ENCODE measurements at places on chromosomes 12 and 14.

GRCh38 chr14:62697461-62697860, 347.8 kb downstream of the KCNH5 start:
- DNase-seq = no peak

DNA sequence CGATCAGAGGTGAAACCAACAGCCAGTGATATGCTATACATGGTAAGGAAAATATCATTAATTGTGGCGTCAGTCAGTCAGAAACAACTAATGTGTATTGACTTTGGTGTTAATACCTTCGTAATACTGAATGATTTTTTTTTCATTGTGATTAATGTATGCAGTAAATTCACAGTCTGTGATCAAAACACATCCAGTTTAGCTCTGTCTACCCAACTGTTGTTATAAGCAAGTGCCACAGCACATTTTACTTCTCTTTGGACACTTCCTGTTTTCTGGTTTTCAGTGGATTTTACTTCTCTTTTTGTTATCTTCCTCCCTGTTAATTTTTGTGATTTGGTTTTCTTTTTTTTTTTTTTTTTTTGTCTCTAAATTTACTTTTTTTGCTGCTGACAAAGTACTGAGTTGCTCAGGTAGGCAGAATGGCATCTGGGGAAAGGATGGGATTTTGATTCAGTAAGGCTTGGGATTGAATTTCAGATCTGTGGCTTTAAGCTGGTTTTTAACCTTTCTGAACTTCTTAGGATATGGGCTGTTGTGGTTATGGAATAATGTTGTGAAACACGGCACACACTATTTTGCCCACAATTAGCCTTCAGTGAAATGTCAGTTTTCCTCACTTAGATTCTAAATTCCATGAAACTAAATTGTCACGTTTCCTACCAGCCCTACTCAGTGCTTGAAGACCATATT, 604 bp downstream of the GLIPR1 start:
- peak; percentile 48 for DNase-seq

DNA sequence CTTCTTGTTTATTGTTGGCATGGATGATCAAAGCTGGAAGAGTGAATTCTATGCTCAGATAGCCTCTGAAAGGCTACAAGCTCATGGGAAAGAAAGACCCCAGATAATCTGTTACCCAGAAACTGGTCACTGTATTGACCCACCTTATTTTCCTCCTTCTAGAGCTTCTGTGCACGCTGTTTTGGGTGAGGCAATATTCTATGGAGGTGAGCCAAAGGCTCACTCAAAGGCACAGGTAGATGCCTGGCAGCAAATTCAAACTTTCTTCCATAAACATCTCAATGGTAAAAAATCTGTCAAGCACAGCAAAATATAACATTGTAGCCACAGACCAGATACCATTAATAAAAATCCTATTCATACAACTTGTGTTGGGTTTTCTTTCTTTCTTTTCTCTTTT, 7.2 kb downstream of the ACOT6 start:
- DNase-seq = no peak

GRCh38 chr12:57232156-57232756, 2.7 kb downstream of the SHMT2 start:
- DNase-seq = no peak

GRCh38 chr14:32211068-32211404, 8.0 kb upstream of the RNU6-8 start:
- DNase-seq = no peak

GRCh38 chr14:85182282-85182681, 347.7 kb upstream of the FLRT2 start:
- DNase-seq = no peak

- DNase-seq = peak; percentile 67
These were observed 65.3 kb downstream of the IFT43 start for GRCh38 chr14:76050797-76051392.

GRCh38 chr14:53999061-53999488, 42.5 kb upstream of the BMP4 start:
- DNase-seq = peak; percentile 88

DNA sequence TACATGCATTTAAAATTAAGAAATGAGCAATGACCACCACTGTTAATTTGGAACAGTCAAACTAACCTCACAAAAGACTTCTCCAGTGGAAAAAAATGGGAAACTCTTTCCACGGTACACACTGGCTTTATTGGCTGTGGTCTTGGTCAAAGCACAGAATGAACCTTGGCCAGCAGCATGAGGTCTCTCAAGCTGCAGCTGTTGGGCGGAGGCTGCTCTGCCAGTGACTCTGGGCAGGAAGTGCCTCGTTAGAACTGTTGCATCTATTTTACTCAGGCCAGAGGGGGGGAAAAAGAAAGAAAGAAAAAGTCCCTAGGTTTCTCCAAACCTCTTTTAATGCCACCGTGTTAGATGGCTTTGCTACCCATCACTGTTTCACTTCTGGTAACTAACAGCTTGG, 279.8 kb upstream of the DIO2 start:
- peak; percentile 83 for DNase-seq

- peak; percentile 27 for DNase-seq
These were observed 392.9 kb downstream of the NOVA1 start for GRCh38 chr14:26204728-26205479.

- no peak for DNase-seq
These were observed 394.9 kb downstream of the CCDC91 start for GRCh38 chr12:28585146-28585545.

- peak; percentile 73 for DNase-seq
These were observed 141.0 kb downstream of the SLC16A7 start for GRCh38 chr12:59736786-59737185.

GRCh38 chr14:74974364-74975058, 19.1 kb upstream of the PGF start:
- no peak for DNase-seq

DNA sequence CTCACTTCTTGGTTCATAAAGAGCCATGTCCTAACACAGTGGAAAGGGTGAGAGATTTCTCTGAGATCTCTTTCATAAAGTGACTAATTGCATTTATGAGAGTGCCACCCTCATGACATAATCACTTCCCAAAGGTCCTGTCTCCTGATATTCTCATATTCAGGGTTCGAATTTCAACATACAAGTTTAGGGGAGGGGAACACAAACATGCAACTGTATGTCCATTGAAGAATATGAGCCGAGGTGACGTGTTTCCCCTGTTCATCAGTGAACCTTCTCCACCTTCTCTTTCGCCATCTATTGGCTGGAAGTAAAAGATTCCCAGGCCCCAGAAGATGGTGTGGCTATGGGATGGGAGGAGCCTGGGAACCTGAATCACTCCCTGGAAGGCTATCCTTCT, 354.2 kb upstream of the ATP2B1 start:
- no peak for DNase-seq

- DNase-seq = no peak
These were observed 6.0 kb upstream of the CEBPE start for GRCh38 chr14:23125011-23125410.

DNA sequence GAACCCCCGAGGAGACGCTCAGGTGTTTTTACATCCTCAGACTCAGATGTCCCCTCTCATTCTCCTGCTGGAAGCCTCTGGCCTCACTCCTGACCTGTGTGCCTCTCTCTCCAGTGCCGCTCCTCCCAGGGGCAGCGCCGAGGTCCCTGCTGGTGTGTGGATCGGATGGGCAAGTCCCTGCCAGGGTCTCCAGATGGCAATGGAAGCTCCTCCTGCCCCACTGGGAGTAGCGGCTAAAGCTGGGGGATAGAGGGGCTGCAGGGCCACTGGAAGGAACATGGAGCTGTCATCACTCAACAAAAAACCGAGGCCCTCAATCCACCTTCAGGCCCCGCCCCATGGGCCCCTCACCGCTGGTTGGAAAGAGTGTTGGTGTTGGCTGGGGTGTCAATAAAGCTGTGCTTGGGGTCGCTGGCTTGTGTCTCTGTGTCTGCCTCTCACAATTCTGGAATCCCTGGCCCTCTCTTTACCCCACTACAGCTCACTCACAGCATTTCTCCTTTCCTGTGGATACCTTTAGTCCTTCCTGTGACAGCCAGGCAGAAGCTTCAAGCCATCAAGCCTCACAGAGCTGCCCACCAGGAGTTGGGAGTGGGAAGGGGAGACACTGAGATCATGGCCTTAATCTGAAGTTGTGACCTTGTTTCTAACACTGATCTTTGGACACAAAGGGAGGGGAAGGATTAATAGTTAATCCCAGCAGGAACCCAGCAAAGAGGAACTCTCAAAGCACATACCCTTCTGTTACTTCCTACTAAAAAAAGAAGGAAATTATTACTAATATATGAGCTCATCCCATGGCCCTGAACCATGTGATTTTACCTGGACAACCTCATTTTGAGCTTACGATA, 1.1 kb upstream of the SOAT2 start:
- DNase-seq = no peak

GRCh38 chr14:57512220-57512619, 18.6 kb upstream of the CCDC198 start:
- no peak for DNase-seq

- no peak for DNase-seq
These were observed 3.7 kb downstream of the RNASE9 start for GRCh38 chr14:20557212-20557542.

DNA sequence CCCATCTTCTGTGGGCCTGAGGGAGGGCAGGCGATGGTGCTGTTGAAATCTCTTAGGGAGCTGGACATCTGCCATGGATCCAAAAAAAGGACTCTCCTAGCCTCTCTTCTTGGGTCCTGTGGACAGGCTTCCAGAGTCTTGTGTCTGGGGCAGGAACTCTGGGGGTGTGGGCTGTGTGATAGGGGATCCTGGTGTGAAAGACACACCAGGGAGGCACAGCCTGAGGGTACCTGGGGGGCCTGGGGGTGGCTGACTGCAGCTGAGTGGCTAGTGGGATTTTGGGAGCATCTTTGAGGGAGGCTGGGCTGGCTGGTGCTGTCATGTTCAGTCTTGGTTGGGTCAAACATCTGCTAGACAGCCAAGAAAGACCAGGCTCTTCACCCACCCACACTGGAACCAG, 1.8 kb upstream of the KRT83 start:
- DNase-seq = no peak

GRCh38 chr12:118398940-118399339, 22.6 kb downstream of the SUDS3 start:
- DNase-seq = no peak

DNA sequence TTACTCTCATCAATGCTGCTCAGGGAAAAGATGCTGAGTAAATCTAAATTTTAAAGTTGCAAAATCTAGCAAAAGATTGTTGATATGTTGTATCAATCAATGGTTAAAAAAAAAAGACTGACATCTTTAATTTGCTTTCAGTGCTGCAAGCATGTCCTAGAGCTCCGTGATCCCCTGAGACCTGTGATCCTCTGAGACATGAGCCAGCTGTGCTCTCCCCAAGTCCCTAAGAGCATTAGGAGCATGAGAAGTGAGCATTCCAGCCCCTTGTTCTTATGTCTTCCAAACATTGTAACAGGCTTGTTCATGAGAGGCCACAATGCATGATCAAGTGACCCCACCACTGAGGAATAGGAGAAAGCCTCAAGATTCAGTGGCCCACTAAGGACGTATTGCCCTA, 116.6 kb downstream of the DAD1 start:
- no peak for DNase-seq

DNA sequence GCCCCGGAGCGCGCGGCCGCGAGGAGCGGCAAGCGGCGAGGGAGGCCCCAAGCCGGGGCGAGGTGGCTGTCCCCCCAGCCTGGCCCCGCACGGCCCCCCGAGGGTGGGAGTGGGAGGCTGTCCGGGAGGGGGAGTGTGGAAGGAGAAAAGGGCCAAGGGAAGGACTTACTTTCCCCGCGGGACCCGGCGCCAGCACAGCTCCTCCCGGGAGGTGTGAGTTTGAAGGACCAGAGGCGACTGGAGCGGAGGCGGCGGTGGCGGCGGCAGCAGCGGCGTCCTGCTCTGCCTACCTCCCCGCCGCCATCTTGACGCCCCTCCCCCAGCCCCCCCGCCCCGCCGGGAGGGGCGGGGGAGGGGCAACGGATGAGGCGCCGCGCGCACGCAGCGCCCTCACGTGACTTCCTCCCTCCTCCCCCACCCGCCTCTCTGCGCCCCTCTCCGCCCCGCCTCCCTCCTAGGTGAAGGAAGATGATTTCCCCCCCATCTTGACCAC, at the start of gene SBNO1:
Gene SBNO1 (minus strand): TSS at position 316 of the 493 bp plus-strand sequence. CDS start 14,406 bp downstream, outside the sequence.
- DNase-seq = peak; percentile 93

DNA sequence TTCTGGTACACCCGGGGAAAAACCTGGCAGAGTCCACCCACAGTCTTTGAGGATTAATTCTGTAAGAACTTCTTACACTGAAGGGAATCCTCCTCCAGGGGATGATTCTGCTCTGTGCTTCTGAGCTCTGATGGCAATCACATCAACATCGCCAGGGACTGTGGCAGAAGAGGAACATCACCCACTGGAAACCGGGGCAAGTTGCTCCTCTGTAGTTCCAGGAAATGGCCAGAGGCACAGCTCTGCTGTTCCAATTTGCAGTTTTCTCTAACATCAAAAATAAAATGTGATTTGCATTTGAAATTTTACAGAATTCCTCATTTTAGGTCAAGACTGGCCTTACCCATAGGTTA, 207.6 kb downstream of the DAD1 start:
- no peak for DNase-seq

GRCh38 chr12:117119592-117120198, 20.5 kb upstream of the TESC start:
- DNase-seq = no peak

DNA sequence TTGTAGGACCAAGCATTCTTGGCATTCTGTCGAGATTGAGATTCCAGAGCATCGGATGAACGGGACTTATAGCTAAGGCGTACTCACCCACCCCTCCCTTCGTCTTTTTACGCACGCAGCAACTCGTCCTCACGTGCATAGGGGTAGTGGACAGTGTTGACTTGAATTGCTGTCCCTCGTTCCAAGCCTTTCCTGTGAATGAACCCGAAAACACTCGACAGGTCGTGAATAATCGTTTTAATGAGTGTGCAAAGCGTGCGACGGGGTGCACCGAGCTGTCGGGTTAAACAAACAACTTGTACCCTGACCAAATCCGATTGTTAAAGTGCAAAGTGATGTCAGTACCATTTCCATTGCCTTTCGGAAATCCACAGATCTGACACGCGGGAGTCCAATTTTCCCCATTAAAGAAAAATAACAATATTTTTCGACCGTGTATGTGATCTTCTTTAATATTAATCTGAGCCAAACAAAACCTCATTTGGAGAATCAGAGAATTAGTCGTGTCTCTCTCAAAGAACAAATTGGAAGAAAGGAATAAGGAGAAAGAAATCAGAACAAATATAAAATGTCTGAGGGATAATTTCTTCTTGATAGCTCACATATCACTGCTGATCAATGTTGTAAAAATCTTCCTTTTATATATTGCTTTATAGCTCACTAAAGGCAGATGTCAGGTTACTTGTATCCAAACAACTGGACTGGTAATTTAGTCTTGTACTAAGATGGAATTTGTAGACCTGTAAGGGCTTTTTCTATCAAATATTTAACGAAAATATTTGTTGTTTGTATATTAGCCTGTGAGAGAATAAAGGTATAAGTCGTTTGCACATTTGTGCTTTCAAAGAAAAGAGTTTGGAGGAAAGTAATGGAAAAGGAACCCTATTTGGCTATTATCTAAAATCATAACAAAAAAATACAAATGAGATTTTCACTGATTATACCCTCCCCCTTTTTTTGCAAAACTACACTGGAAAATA, 11.8 kb downstream of the FOXG1 start:
- DNase-seq = no peak

DNA sequence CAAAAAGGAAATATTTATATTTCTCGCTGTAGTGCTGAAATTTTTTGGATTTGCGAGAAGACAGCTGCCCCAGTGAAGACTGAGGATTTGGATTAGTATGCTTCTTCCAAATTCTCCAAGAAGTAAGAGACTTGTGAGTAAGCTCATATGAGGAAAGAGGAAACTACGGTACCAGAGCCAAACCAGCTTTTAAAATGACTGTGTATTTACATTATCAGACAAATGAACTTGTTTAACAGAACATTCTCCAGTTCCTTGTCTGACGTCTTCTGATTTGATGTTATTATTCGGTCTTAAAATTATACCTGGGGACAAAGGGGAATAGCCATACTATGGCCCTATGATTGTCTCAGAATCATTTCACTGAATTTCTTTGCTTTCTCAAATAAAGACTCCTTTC, 8.0 kb downstream of the CLEC12B start:
- DNase-seq = no peak
